ENCODE measurements at places on chromosomes 7 and 10. TPM values are rescaled to one million over a fixed set of nuclear protein-coding genes. Genes with fewer than 3 reads are reported as not detected.

DNA sequence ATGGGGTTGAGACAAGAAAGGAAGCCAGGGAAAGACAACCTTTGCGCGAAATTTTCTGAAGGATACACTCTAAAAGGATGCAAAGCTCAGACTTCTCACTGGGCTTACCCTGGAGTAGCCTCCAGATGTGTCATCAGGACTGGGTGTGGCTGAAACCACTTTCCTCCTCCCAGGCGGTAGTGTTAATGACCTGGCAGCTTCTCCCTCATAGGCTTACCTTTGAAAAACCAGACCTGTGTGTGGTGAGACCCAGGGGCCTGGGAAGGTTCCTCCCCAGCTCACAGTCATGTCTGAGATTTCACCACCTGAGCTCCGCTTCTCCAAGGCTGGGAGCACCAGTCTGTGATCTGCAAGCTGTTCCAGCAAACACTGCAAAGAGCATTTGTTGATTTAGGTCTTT lies 93.7 kb downstream of the EPC1 start:
- no peak for DNase-seq

DNA sequence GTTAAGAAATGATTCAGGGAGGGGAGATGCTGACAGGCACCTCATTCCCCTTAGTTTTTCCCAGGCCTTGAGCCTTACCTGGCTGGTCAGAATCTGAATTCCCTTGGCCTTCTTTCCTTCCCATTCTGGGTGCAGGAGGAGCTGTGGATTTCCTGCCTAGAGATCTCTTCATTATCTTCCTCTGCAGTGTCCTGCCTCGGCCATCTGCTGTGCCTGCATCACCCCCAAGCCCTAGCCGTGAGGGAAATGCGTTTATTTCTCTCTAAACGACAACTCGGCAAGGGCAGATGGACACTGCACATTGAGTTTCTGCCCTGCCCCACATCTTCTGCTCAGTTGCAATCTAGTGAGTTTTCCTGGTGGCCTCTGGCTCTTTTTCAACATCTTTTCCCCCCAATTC lies 26.7 kb downstream of the ZCWPW1 start:
- DNase-seq: no peak

DNA sequence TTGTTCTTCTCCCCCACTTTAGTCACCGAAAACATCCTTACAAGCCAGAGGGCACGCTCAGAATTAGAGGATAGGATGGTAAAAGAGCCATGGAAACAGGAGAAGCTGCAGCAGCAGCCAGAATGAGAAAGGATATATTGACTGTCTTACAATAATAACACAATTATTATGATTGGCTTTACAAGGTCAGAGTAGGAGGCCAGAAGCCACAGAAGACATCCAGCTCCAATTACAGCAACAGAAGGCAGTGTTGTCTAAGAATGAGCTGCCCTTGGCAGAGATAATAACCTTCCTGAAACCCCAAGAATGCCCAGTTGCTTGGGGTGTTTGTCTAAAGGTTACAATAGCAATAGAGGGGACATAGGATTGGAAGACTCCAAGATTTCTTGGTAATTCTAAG lies 168.8 kb downstream of the C1GALT1 start:
- DNase-seq: no peak

- DNase-seq: no peak
Measured at GRCh38 chr7:21771906-21772610, 173.6 kb downstream of the CDCA7L start.

DNA sequence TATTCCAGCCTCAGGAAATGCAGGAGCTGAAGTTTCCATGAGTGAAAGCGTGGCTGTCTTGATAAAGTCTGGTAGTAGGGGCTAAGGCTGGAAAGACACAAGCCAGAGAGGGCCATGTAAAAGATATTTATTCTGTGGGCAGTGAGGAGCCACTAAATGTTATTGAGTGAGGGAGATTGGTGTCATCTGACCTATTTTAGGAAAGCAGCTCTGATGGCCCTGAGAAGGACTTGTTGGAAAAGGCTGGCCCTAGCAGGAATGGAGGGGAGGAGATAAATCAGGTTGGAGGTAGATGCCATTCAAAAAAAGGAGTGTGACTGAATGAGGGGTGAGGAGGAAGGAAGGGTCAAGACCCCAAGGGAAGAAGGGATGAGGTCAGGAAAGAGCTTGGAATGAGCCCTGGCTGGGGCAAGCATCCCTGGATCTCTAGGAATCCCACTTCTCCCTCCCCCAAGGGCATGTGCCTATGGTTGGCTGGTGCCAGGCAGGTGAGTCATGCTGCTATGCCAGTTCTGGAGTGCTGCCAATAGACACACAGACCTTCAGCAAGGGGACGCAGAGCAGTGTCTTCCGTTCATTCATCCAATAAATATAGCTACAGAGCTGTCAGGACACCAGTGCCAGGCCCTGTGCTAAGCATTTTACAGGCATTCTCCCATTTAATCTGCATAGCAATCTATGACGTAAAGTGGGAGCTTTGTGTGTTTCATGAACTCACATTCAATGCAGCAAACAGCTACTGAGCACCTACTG lies 2.0 kb downstream of the ANKRD2 start:
- no peak for DNase-seq

- DNase-seq: no peak
Measured at GRCh38 chr10:123327450-123327849, 173.2 kb downstream of the BUB3 start.

DNA sequence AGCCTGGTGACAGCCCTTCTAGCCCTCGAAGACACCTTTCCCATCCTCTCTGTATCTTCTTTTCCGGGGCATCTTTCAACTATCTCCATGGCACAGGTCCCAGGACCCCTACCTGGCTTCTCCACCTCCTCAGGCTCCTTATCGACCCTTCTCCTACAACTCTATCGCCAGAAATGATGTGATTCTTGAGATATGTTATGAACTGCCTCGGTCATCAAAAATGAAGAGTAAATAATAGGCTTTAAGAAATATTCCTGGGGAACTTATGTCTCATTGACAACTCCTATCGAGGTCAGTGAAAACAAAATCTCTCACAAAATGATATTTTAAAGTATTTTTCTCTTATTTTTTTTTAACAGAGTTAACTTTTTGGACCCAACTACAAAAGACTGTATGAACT lies 405.5 kb upstream of the SHH start:
- DNase-seq: no peak

IQUB gene
- total RNA-seq: not detected

CADPS2 gene
- total RNA-seq: not detected

HYAL4 gene
- total RNA-seq: 0.10 TPM

TET1 gene
- 3.7 TPM for total RNA-seq

All from activated CD4-positive, alpha-beta T cell treated with anti-CD3 and anti-CD28 coated beads, Interleukin-2, amount 10 ng/mL, durations not matched to agents 7 days and 5 days (primary cell).